ENCODE measurements at places on chromosomes 2 and 18.

GRCh38 chr2:61411109-61411508 lies 59.8 kb downstream of the USP34 start:
- DNase-seq, result no peak

- no peak for DNase-seq
Measured at GRCh38 chr18:75124551-75124950, 84.4 kb downstream of the PTGR3 start.

DNA sequence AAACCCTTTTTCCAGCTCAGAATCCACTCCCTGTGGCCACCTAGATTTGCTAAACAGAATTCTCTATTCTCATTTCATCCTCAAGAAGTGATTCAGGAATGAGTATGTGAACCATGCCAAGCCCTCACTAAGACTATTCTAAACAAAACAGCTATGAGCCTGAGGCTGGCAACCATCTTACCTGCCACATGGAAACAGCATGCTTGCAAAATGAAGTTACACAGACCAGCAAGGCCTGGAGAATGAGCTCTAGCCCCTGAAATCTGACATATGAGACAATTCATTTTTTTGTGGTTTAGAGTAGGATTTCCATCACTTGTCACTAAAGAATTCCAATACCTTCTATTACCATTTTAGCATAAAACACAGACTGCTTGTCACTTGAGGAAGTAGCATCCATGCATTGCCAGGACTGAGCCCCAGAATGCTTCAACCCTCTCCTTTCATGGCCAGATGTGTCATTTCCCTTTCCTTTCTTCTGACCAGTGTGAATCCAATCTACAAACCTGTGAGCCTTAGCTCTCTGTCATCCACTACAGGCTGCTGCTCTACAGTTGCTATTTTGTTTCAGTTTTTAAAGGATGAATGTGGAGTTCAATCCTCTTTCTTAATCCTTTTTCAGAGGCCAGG lies 744.3 kb upstream of the ACVR2A start:
- DNase-seq, result no peak

- no peak for DNase-seq
Measured at GRCh38 chr2:8522687-8523086, 159.2 kb upstream of the ID2 start.

- no peak for DNase-seq
Measured at GRCh38 chr2:173347305-173348168, 7.1 kb upstream of the CDCA7 start.

DNA sequence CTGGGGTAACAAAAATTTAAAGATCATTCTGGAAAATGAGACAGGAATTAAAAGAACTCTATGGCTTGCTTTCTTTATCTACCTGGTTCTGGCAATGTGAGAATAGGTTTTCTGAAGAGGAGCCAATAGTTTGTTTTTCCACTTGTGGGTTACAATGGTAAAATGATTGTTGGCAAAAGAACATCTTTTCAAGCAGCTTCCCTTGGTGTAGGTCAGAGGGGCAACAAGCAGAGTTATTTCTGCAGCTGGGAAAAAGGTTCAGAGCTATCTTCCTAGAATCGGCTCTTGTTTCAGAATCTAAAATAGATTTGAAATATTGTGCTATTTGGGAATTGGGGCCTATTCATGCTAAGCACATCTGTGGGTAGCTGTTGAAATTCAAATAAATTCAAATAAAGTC lies 11.5 kb upstream of the TSPYL6 start:
- no peak for DNase-seq

DNA sequence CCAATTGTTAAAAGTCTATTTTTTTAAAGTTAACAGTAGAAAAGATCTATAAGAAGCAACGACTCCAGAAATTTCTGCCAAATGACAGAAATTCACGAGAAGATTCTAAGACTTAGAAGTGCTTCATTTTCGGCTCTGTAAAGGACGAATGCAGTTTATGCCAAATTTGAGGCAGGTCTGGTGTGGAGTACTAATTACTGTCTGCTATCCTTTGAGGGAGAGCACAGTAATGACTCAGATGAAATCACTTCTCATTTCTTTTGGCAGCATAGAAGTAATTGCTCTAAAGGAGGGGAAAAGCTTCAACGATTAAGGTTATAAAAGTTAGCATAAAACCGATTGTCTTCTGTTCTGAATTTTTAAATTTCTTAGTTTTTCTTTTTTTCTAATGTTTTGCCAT lies 11.4 kb downstream of the G6PC2 start:
- peak; percentile 51 for DNase-seq

- peak; percentile 77 for DNase-seq
Measured at GRCh38 chr2:34121076-34121475, 522.0 kb upstream of the FAM98A start.

- peak; percentile 83 for DNase-seq
Measured at GRCh38 chr18:48715711-48716361, 177.0 kb downstream of the CTIF start.

- DNase-seq, result no peak
Measured at GRCh38 chr2:127763776-127764175, 47.2 kb downstream of the WDR33 start.

DNA sequence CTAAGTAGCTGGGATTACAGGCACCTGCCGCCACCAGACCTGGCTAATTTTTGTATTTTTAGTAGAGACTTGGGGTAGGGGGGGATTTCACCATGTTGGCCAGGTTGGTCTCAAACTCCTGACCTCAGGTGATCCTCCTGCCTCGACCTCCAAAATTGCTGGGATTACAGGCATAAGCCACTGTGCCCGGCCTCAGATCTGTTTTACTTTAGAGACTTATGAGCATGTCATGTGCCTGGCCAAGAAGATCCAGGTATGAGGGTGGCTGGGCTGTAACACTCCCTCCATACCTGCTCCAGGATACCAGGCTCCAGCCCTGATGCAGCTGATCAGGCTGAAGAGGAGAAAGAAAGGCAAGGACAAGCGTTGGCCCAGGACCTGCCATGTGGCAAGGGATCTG lies 125.0 kb downstream of the LPIN1 start:
- DNase-seq, result no peak

GRCh38 chr2:33526132-33526531 lies 49.7 kb downstream of the RASGRP3 start:
- DNase-seq, result peak; percentile 79

- no peak for DNase-seq
Measured at GRCh38 chr2:30382162-30382783, 64.8 kb upstream of the LCLAT1 start.

- no peak for DNase-seq
Measured at GRCh38 chr2:161873707-161874106, 200.3 kb downstream of the DPP4 start.

- no peak for DNase-seq
Measured at GRCh38 chr2:154374416-154374815, 324.1 kb upstream of the KCNJ3 start.

GRCh38 chr2:25044990-25045389 lies 3.1 kb downstream of the EFR3B start:
- DNase-seq, result peak; percentile 61

DNA sequence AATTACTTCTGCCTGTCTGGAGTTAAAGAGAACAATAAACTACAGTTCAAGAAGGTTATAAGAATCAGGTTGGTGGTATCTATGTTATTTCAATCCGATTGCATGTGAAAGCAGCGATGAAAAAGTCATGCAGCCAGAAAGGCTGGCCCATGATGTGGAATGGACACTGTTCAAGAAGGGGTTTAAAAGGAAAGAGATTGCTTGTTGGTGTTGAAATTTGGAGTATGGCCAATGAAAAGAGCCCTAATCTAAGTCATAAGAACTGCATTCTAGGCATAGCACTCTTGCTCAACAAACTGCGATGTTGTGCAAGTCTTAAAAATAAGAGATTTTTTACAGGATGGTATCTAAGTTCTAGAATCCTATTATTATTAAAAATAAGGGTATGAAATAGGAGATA lies 61.3 kb downstream of the EFEMP1 start:
- no peak for DNase-seq

Measured in common myeloid progenitor, CD34-positive (primary cell).